ENCODE measurements at places on chromosomes 12 and 14.

DNA sequence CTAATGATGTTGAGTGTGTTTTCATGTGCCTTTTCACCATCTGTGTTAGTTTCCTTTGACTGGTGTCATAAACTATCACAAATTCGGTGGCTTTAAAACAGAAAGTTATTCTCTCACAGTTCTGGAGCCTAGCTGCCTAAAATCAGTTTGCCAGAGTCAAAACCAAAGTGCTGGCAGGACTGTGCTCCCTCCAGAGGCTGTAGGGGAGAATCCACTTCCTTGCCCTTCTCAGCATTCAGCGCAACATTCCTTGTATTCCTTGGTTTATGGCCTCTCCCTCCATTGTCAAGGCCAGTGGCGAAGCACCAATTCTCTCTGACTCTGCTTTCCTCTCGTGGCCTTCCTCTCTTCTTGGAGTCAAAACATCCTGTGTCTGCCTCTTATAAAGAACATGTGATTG lies 174.2 kb upstream of the PDE3A start:
- no peak for DNase-seq

GRCh38 chr12:50572760-50573159 lies 68.0 kb downstream of the DIP2B start:
- no peak for DNase-seq

DNA sequence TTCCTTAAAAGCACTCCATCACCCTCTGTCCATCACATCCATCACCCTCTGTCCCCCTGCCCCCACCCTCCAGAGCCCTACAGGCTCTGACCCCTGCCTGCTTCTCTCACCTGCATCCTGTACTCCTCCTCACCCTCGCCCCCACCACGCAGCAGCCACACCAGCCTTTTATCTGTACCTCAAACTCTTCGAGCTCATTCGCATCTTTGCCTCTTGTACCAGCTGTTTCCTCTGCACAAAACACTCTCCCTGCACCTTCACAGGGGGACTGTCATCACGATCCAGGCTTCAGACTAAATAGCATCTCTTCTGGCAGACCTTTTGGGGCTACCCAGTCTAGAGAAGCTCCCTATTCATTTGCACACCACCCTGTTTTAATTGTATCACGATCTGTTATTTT lies 24.1 kb downstream of the TMEM229B start:
- DNase-seq, result no peak

GRCh38 chr12:132102297-132102696 lies 41.8 kb downstream of the DDX51 start:
- DNase-seq, result no peak

DNA sequence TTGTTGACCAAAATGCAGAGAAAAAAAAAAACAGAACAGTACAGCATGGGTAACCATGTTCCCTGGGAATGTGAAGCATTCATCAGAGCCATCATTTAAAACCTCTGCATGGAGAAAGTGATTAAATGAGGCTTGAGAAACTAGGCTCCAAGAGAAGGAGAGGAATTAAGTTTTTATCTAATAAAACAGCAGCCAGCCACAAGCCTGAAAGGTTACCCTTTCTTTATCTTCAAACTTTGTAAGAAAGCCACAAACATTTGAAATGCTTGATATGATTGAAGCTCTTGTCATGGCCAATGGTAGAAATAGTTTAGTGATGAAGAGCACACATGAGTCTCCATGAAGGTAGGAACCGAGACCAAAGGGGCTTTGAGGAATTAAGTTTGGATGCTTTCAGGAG lies 144.9 kb upstream of the SYT1 start:
- no peak for DNase-seq

DNA sequence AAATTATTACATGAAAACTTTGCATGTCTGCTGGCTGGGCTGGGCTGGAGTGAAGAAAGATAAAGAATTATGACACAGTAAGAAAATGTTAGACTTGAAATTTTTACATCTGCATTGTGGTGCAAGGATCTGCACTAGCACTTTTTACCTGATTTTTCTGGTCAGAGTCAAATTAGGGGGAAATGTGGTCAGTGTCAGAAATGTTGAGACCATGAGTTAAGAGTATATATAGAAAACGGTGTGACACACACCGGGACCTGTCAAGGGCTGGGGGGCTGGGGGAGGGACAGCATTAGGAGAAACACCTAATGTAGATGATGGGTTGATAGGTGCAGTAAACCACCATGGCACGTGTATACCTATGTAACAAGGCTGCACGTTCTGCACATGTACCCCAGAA lies 90.3 kb downstream of the IGF1 start:
- DNase-seq, result no peak
